ENCODE measurements at places on chromosomes 11 and 22.

DNA sequence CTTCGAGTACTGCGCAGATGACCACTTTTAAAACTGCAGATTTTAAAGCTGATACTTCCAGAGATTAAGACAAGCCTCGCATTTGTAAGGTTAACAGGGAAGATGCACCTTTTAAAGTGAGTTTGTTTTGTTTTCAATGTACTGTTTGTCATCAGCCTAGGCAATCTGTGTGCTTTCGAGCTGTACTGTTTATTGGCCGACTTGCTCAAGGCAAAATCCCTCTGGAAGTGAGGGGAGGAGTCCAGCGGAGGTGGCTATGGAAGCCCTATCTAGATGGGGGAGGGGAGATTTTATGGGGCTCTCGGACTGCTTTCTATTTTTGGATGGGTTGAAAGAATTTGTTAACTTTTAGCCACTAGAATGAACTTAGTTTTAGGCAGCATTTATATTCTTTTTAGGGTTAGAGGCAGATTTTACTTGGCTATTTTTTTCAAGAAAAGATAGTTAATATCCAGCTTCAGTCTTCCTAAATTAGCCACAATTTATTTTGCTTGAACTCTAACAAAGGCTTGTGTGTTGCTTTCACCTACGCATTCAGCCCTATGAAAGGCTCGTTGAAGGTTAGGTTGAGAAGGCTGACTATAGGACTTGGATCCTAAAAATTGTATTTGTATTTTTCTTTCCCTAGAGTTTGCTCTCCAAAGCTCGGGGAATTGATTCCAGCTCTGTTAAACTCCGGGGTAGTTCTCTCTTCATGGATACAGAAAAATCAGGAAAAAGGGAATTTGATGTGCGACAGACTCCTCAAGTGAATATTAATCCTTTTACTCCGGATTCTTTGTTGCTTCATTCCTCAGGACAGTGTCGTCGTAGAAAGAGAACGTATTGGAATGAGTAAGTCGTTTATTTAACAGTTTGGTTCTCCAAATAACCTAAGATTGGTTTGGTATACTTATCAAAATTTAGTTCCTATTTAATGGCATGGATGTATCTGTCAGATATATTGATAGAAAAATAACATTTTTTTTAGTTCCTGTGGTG lies 2.1 kb downstream of the WEE1 start:
- no peak for DNase-seq

DNA sequence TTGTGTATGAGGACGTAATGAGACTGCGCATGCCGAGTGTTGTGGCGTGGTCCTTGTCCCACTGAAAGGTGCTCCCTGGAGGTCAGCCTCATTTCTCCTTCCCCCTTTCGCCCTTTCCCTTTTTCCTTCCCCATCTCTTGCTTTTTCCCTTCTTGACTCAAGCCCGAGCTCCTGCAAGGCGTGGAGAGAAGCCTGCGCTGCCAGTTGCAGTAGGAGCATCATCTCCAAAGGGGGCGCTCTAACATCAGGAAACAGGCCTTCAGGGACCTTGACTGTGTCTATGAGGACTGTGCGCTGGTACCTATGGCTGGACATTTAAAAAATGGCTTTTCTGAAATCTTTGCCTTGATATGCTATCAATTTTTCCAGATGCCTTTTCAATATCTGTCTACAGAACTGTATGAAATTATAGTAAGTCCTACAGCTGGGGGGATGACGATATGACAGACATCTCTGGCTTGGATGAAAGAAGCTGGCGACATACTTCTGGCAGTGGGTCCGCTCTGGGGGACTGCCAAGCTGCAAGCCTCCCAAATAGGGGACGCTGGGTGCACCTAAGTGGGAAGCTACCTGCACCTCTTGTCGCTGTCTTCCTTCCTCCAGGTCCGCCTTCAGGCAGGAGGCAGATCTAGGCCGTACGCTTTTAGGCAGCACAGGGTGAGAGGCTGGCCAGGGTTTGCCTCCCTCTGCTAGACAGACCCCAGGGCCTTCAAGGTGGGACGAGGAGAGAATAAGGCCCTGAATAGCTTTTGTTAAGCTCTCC lies 96.5 kb downstream of the NXPE2 start:
- no peak for DNase-seq

DNA sequence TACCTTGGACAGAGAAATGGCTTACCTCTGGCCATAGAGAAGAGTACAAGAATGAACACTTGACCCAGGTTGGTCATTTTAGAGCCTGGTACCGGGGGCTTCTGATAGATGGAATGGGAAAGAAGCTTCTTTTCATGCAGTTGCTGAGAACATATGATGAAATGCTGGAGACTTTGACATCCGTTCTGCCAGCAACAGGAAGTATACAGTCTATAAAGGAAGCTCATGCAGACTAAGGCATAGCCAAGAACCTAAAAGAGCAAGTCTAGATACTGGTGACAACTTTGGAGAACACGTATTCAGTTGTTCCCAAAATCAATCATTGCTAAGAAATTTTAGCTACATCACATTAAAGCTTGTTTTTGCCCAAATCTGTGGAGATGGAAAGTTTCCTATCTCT lies 894.6 kb downstream of the METTL15 start:
- no peak for DNase-seq

- DNase-seq = no peak
These were observed 1060.7 kb downstream of the FAM181B start for GRCh38 chr11:81673001-81673400.

DNA sequence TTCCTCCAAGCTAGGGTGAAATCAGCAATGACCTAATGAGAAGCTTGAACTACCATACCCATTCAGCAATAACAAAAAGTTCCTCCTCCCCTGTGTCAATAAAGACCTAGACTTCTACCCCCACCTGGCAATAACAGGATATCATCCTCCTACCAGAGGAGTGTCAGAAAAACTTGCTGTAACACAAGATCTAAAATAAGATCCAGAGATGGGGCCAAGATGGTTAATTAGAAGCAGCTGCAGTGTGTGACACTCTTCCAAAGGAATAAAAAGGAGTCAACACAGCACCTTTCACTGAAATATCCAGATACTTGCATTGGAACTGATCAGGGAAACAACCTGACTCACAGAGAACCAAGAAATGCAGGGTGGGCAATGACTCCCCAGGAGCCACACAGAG lies 84.4 kb upstream of the ARHGAP42 start:
- no peak for DNase-seq

- no peak for DNase-seq
These were observed 21.2 kb downstream of the ARL14EP start for GRCh38 chr11:30344085-30344484.

DNA sequence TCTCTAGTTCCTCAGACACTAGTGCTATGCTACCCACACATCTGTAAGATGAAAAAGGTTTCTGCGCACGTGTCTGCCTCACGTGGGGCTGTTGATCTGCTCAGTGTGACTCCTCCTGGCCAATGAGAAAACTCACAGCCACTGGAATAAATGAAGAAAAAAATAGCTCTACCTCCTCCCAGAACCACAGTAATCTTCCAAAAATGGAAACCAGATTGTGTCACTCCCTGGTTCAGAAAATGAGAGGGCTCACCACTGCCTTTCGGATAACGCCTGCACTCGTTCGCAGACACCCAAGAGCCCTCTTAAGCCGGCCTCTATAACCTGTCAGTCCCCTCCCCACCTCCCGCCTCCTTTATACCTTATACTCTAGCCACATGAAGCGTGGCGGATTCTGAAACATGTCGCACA lies 5.1 kb downstream of the APBB1 start:
- no peak for DNase-seq
